ENCODE measurements at places on chromosomes 4 and X. TPM values are rescaled to one million over a fixed set of nuclear protein-coding genes. Genes with fewer than 3 reads are reported as not detected.
A peak's percentile ranks its signal among the peaks of the same experiment; 100 is the strongest.

THAP6 gene
- polyA plus RNA-seq, result 18.4 TPM

ZCCHC18 gene
- 5.0 TPM for polyA plus RNA-seq

IL13RA1 gene
- polyA plus RNA-seq, result 71.6 TPM

TEX28 gene
- not detected for polyA plus RNA-seq

SPANXA1 gene
- polyA plus RNA-seq, result not detected

RBM46 gene
- polyA plus RNA-seq, result 0.06 TPM

PPP4R3C gene
- not detected for polyA plus RNA-seq

PRRG3 gene
- 7.5 TPM for polyA plus RNA-seq

DNA sequence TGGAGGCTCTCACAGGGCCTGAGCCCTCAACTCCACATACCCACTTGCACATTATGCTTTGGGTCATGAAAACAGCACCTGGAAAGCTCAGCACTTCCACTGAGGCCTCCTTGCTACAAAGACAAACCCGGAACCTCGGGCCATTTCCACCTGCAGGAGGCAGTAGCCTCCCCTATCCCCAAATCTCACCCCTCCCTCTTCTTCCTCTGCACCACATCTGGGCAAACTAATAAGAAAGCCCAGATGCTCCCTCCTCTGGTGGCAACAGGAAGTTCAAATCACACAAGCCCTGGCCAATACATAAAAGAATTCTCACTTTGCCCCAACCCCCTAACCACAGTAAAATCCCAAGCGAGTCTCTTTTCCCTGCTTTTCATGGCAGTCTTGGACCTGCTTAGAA is 136.4 kb downstream of the MAPK10 start:
- no peak for DNase-seq

- no peak for DNase-seq
Observed at GRCh38 chr4:169184236-169184635, 86.5 kb downstream of the SH3RF1 start.

GRCh38 chrX:112746812-112747595 is 67.3 kb upstream of the LHFPL1 start:
- no peak for DNase-seq

- no peak for DNase-seq
Observed at GRCh38 chr4:114205261-114205660, 225.8 kb upstream of the ARSJ start.

DNA sequence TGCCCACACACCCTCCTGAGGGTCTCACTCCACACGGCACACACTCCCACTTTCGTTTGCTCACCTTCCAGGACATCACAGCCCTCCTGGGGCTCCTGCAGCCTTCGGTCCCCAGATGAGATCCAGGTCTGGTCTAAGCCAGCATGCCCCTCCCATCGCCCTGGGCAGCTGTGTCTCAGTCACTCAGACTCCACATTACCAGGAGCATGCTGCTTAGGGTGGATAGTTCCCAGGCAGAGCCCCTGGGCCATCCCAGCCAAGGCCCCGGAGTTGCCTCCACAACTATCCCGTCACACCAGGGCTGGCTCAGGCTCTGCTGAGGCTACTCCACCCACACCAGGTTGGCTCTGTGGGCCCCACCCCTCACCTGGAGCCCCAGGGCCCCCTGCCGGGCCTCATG is 50.4 kb upstream of the PSAPL1 start:
- no peak for DNase-seq

DNA sequence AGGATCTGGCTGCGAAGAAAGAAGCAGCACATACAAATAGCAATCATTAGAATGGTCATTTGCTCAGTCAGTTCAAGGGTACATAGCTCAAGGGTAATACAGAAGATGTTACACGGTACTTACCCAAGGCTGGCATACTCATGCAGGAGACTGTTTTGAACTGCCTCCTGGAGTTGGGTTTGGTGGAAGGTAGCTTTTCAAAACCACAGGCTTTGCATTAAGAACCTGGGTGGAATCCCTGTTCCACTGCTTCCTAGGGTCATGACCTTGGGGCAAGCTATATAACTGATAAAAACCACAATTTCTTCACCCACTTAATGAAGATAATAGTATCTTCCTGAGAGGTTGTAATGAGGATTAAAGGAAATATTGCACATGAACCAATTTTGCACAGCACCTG is 36.5 kb downstream of the TBC1D9 start:
- no peak for DNase-seq

- no peak for DNase-seq
Observed at GRCh38 chr4:7697343-7697742, 242.3 kb downstream of the AFAP1 start.

DNA sequence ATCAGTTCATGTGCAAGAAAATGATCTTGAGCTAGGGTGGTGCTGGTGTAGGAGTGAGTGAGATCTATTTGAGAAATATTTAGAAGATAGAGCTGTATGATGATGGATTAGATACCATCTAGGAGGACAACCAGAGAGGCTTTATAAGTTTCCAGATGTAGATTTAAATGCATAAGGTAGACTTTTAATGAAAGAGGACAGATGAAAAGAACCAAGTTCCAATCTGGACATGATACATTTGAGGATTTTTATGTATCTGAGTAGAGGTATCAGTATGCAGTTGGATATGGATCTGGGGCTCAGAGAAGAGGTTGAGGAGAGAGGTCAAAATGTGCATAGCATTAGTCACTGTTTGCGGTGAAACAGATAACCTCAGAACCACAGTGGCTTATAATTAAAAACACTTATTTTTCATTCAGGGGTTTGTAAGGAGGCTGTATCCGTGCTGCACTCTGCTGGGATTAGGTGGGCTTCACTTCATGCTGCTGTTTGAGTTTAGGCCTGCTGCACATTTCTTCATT is 348.7 kb downstream of the BMPR1B start:
- no peak for DNase-seq

DNA sequence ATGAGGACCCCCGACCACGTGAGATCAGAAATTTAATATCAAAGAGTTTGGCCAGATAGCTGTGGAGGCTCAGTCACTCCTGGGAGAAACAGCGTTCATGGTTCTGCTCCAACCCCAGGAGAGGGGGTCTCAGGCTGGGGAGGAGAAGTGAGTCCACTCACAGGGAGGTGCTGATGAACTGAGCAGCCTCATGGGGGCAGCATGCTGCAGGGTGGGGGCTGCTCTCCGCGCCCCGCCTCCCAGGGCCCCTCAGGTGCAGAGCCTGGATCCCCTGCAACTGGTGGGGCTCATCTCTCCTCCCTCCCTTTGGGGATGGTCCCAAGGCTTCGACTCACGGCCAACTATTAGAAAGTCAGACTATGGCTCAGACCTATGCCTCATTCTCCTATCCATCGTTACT is 26.6 kb upstream of the C4orf50 start:
- no peak for DNase-seq

- DNase-seq, result no peak
Observed at GRCh38 chr4:88054901-88055300, 47.5 kb downstream of the PKD2 start.

- no peak for DNase-seq
Observed at GRCh38 chr4:70728091-70728490, 6.3 kb downstream of the RUFY3 start.

GRCh38 chrX:126770179-126770578 is 49.4 kb upstream of the PRR32 start:
- peak; percentile 10 for DNase-seq

DNA sequence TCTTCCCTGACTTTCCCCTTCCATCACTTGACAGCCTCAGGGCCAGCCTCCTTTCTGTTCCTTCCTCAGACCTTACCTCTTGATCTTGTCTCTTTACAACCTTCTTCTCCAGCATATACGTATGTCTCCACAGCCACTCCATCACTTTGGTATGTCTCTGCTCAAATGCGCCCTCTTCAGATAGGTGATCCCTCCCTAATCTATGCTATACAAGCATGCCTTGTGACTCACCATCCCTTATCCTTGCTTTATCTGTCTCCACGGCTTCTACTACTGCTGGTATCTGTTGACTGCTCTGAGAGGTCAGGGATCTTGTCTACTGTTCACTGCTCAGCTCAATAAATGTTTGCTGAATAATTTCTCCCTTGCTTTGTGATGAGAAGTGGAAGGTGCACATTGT is 9.0 kb downstream of the ARAP2 start:
- no peak for DNase-seq

GRCh38 chr4:48484494-48485168 is 1.5 kb downstream of the SLC10A4 start:
- no peak for DNase-seq

DNA sequence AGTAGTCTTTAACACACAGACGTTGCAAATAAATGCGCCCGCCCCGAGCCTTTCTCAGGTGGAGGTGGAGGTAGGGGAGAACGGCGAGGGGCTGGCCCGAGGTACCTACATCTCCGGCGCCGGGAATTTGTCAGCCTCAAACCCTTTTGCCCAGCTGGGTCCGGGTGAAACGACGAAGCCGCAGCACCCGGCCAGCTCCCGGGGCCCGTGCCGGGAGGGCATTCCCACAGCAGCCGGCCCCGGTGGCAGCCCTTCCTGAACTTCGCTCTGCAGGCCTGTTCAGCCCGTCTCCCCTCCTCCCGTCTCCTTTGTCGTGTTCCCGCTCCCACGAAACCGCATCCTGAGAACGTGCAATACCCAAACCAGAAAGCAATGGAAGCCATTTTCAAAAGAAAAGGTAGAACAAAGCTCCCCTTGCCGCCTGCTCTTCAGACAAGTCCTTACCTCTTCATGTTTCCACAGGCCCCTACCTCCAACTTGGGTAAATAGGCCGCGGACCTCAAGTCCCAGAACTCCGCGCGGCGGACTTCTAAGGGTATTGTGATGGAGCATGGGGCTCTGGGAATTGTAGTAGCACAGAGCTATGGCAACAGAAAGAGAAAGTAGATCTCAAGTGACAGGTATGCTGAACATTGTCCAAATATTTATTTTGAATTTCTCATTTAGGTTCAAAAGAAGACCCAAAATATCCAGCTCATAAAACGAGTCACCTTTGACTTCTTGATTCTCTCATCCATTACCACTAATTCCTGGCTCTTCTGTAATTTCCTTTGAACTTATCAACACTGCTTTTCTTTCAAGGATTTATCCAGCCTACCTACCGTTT is at the start of gene RBM41:
RBM41 (minus strand) TSS at position 501 of the 826 bp plus-strand sequence; CDS start at position 452, 49 bp downstream.
- DNase-seq, result peak; percentile 55

DNA sequence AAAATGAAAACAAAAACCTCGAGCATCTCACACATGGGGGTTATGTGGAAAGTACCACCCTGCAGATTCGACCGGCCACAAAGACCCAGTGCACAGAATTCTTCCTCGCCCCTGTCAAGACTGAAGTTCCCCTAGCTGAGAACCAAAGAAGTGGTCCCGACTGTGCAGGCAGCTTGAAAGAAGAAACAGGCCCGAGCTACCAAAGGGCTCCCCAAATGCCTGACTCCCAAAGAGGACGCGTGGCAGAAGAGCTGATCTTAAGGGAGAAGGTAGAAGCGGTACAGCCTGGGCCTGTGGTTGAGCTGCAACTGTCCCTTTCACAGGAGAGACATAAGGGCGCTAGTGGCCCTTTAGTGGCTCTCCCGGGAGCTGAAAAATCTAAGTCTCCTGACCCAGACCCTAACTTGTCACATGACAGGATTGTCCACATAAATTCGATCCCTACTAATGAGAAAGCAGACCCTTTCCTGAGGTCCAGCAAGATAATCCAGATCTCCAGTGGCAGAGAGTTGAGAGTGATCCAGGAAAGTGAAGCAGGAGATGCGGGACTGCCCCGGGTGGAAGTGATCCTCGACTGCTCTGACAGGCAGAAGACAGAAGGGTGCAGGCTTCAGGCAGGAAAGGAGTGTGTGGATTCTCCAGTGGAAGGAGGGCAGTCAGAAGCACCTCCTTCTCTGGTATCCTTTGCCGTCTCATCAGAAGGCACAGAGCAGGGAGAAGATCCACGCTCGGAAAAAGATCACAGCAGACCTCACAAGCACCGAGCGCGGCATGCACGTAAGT is 108.8 kb upstream of the MYOZ2 start:
- DNase-seq, result no peak

- no peak for DNase-seq
Observed at GRCh38 chr4:77921701-77922100, 59.1 kb downstream of the MRPL1 start.

DNA sequence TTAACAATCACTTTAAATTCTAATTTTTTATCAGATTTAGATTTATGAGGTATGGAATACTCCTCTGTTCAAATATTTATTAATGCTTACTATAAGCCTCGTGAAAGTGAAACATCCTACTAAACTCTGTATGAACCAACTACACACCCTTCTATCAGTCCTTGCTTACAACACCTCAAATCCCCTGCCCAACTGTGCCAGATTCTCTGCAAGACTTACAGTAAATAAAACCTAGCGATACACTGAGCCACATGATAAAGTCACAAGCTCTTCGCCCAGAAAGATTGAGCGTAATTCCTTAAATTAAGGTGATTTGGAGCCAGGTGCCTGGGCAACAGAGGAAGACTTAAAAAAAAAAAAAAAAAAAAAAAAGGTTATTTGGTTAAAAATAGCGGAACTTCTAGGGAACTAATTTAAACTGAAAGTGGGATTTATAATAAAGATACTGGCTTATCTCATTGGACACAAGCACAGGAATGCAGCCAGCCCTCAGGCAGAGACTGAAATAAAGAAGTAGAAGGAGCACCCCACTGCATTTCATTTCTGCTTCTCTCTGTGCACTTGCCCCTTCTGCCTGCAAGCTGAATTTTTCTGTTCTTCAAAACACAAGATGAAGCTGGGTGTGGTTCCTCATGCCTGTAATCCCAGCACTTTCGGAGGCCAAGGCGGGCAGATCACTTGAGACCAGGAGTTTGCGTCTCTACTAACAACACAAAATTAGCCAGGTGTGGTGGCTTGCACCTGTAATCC is 17.5 kb upstream of the C4orf36 start:
- no peak for DNase-seq

GRCh38 chr4:154720123-154720522 is 23.7 kb upstream of the LRAT start:
- DNase-seq, result no peak

- DNase-seq, result no peak
Observed at GRCh38 chr4:155795991-155796390, 37.2 kb downstream of the GUCY1B1 start.
